ENCODE measurements at places on chromosomes 3 and 15.
A peak's percentile ranks its signal among the peaks of the same experiment; 100 is the strongest.

DNA sequence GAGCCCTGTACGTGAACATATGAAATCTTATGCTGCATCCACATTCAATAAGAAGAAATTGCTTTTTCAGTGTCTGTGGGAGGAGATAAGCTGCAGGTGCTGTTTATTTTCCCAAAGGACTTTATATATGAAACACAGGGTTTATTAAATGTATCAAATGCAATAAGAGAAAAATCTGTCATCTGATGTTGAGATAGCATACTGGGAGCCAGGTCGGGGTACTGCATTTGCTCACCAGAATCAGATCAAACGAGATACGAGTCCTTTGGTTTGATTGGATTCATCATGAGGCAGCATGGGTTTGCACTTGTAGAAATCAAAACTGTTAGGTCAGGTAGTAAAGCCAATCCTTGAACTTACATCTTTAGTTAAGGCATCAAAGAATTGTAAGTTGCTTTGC lies 91.4 kb downstream of the SLC49A4 start:
- no peak for DNase-seq

- DNase-seq: no peak
Measured at GRCh38 chr3:158631981-158632380, 12.3 kb upstream of the GFM1 start.

GRCh38 chr15:26023231-26023630 lies 160.1 kb upstream of the ATP10A start:
- no peak for DNase-seq

DNA sequence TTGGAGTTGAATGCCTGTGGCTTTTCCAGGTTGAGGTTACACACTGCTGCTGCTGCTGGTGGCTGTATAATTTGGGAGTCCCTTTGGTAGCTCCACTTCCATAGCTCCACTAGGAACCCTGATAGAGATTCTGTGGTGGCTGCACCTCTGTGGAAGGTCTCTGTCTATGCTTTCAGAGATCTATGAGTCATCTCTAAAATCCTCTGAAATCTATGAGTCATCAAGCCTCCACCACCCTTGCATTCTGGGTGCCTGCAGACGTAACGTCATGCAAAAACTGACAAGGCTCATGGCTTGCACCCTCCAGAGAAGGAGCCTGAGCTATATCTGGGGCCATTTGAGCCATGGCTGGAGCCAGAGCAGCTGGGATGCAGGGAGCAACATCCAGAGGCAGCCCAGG lies 1037.0 kb upstream of the CFAP20DC start:
- peak; percentile 48 for DNase-seq

- no peak for DNase-seq
Measured at GRCh38 chr15:90306560-90306959, 41.1 kb downstream of the NGRN start.

GRCh38 chr15:68205954-68206539 lies 915 bp upstream of the CALML4 start:
- DNase-seq: no peak

All from AG20443 (cell line).